CD4-positive, alpha-beta T cell treated with Interleukin-17A for 1 hour (primary cell): ENCODE measurements at places on chromosomes 12 and 14.
A peak's percentile ranks its signal among the peaks of the same experiment; 100 is the strongest.

DNA sequence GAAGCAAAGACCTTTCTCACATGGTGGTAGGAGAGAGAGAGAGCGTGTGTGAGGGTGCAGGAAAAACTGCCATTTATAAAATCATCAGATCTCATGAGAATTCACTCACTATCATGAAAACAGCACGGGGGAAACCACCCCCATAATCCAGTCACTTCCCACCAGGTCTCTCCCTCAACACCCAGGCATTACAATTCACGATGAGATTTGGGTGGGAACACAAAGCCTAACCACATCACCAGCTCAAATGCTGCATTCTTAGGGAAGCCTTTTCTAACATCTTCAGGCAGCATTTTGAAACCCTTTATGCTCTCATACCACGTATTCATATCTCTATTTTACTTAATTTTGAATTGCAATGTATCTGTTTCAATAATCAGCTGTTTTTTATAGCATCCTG lies 165.9 kb downstream of the TMTC3 start:
- no peak for DNase-seq

DNA sequence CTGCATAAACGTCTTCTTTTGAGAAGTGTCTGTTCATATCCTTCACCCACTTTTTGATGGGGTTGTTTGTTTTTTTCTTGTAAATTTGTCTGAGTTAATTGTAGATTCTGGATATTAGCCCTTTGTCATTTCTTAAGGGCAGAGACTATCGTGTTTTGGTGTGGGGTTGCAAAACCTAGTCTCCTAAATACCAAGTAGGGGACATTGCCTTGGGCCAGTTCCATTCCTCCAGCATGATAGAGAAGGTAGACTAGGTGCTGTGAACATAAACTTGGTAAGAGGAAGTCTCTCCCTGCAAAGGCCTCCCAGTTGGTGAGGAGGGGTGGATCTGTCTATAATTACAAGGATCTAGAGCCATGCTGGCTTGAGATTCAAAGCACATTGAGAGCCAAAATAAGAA lies 390.7 kb downstream of the VRK1 start:
- DNase-seq = no peak

- DNase-seq = no peak
Measured at GRCh38 chr14:68076451-68076850, 256.9 kb downstream of the RAD51B start.

GRCh38 chr12:97471194-97471593 lies 8.6 kb downstream of the RMST start:
- no peak for DNase-seq

DNA sequence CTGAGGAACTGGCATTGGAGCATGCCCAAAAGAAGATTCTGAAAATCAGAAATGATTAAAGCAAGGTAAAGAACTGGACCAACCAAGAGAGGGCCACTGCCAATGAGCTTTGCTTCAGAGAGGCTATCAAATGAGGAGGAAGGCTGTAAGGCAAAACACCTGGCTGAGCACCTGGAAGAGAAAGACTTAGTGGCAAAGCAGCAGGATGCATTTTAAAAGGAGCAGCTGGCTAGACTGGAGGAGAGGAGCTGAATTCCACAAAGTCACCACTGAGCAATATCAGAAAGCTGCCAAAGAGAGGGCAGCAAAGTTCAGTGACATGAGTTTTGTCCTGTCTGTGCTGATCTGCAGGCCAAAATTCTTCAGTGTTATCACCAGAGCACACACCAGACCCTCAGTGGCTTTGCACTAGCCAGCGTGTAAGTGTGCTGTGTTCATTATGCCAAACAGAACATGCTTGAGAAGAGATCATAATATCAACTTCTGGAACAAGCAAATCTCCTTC lies 338.7 kb downstream of the TRHDE start:
- no peak for DNase-seq

GRCh38 chr12:99553461-99553860 lies 94.1 kb upstream of the GARIN6 start:
- DNase-seq = no peak

DNA sequence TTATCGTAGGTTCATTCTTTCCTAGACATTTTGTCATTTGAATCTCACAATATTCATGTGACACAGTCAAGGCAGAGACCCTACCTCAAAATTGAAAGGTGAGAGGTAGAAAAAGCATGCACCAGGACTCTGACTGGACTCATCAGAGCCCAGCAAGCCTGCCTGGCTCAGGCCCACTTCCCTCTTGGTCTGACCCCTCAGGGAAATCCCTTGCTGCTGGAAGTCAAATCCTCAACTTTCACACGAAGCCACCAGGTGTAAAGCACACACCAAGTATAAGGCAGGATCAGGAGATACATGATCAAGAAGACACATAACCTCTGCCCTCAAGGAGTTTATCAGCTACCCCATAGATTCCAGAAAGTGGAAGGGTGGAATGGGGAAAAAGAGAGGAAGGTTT lies 18.8 kb downstream of the NIN start:
- no peak for DNase-seq

DNA sequence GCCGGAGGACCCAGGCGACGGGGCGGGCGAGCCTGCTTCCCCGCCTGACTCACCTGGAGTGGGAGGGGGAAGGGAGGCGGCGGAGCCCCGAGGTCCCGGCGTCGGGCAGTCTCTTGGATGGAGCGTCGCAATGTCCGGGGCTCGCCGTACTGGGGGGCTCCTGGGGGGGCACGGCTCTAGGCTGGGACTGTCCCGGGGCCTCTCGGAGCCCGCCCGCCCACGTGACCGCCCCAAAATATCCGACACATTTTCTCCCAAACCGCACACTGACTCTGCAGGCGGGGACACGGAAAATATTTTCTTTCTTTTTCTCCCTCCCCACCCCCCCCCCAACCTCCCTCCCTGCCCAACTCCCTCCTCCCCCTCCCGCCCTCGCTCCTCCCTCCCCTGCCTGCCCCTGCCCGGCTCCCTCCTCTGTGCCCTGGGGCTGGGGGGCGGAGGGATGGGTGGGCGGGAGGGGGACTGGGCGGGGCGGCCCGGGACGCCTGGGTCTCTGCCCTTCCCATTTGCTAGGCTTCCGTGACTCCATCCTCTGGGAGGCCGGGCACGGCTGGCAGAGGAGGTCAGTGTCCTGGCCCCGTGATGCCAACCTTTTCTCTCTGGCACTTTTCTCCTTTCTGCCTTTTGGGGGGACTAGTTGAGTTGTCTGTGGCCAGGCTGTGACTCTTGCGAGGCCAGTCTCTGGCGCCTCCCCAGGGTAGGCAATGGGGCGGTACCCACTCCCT lies at the start of gene RARG:
TSS of gene RARG (minus strand) at position 289 of the 725 bp plus-strand sequence. CDS start 4,664 bp downstream, outside the sequence.
- peak; percentile 79 for DNase-seq
